ENCODE measurements at places on chromosomes 16 and 17.

- no peak for DNase-seq
Measured at GRCh38 chr16:3810198-3810664, 70.3 kb downstream of the CREBBP start.

DNA sequence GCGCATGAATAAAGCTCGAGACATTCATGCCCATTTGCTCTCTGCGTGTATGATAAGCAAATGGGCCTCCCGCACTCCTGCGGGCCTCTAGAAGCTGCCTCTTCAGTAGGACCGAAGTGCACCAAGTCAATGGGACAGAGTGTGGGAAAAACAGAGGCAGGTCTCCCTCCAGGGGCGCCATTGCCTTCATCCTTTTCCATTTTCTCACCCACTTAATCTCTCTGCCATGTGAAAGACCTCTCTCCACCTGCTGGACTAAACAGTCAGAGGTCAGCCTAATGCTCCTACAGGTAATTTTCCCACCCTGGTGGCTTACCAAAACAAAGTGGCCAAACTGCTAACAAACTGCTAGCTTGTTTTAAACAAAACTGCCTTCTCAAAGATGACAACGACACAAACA lies 210.9 kb downstream of the ZFHX3 start:
- no peak for DNase-seq

DNA sequence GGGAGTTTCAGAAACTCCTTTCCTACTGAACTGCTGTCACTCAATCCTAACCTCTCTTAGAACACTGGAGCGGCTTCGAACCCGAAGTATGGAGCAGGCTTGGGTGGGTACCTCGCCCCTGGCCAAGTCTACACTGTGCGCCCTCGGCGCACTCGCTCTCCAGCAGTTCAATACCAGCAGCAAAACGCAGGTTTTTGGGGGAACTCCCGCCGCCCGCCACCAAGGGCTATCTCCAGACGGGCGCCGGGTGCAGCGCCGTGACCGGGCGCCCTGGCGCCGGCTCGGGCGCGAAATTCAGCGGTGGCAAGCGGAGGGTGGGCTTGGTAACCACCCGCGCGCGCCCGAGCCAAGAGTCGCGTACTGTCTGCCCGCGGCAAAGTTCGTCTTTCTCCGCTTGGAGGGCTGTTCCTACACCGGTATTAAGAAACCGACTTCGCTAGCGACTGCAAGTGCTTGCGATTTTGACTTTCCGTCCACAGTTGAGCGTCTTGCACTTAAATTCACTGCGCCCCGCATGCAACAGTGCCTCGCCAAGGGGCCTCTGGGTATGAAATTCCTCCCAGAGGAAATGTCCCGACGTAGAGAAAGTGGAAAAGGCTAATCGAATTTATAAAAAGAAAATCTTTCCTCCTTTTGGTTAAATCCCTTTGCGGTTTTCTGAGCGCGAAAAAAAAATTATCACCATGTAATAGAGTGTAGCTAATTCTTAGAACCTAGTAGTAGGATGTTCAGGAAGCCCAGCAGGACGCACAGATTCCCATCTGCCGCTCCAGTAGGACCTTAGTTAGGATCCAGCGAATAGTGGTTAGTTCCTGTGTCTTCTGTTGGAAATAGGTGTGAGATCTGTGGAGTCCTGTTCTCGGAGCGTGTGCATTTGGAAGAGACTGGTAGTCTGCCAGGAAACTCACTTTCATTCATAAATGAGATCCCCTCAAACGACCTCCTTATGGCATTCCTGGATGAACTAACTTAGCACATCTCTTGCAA lies 5.0 kb upstream of the SALL1 start:
- DNase-seq = no peak

DNA sequence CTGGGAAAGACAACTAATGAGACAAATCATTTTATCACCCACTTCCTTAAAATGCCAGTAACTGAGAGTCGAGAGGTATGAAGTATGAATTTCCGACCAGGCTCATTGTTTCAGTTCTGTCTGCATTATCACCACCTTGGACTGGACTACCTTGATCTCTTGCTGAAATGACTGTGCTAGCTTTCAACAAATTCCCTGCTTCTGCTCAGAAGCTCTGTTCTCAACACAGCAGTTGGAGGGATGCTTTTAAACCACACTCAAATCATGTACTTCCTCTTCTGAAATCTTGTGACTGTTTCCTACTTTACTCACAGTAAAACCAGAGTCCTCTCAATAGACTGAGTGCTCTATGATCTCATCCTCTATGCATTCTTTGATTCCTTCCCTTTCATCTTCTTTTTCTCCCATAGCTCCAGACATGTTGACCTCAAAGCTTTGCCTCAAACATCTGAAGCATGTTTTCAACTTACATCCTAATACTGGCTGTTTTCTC lies 195.8 kb downstream of the KCNJ2 start:
- DNase-seq = no peak

DNA sequence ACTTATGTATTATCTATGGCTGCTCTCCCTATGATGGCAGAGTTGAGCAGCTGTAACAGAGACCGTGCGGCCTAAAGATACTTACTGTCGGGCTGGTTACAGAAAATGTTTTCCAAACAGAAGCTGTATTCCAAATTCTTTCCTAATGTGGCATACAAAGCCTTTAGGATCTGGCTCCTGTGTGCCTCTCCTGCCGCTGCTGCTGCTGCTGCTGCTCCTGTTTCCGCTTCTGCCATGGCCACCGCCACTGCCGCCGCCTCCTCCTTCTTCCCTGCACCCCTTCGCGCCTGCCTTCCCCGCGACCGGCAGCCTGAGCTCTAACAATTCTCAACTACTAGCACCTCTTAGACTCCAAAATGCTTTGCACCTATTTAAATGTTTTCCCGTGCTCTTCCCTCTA lies 263.9 kb upstream of the TBX2 start:
- no peak for DNase-seq

- DNase-seq = no peak
Measured at GRCh38 chr17:17876959-17877528, 40.3 kb upstream of the SREBF1 start.

- no peak for DNase-seq
Measured at GRCh38 chr16:66088681-66089080, 277.8 kb upstream of the CDH5 start.

DNA sequence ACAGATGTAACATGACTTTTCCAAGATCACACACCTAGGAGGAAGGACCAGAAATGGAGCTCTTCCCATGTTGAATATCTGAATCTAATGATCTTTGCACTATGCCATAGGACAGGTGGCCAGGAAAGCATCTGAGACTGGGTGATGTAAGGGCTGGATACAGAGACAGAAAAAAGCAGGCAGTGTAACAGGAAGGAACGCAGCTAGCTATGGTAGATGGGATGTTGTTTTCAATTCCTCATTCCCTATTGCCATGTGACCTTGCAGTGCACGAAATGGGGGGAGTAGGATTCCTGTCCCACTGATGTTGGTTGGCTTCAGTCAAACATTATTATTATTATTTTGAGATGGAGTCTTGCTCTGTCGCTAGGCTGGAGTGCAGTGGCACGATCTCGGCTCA lies 3.7 kb upstream of the NPIPB15 start:
- DNase-seq = no peak

- DNase-seq = no peak
Measured at GRCh38 chr16:78638371-78638770, 538.9 kb downstream of the WWOX start.

DNA sequence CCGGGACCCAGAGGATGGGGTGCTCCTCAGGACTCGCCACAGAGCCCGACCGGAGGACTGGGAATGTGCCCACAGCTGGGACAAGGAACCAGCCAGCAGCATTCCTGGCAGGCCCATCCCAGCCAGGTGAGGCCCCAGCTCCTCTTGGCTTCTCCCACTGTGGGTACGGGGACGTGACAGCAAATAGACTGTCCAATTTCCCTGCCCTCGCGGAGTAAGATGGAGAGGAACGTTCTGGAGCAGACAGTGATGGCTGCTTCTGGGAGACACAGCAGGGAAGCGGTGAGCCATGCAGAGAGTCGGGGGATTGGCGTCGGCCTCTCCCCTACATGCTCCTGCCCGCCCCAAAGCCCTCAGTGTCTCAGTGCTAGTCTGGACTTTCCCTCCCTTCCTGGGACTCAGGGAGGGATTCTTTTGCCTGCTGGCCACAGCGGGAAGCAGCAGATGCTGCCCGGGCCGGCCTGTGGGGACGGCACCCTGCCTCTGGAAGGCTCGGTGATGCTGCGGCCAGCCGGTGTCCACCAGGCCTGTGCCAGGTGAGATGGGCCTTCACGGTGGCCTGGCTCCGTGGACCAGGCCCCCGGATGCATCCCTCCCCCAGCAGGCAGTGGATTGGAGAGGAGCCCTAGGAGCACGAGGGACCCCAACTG lies 89.1 kb downstream of the SEC14L1 start:
- no peak for DNase-seq

DNA sequence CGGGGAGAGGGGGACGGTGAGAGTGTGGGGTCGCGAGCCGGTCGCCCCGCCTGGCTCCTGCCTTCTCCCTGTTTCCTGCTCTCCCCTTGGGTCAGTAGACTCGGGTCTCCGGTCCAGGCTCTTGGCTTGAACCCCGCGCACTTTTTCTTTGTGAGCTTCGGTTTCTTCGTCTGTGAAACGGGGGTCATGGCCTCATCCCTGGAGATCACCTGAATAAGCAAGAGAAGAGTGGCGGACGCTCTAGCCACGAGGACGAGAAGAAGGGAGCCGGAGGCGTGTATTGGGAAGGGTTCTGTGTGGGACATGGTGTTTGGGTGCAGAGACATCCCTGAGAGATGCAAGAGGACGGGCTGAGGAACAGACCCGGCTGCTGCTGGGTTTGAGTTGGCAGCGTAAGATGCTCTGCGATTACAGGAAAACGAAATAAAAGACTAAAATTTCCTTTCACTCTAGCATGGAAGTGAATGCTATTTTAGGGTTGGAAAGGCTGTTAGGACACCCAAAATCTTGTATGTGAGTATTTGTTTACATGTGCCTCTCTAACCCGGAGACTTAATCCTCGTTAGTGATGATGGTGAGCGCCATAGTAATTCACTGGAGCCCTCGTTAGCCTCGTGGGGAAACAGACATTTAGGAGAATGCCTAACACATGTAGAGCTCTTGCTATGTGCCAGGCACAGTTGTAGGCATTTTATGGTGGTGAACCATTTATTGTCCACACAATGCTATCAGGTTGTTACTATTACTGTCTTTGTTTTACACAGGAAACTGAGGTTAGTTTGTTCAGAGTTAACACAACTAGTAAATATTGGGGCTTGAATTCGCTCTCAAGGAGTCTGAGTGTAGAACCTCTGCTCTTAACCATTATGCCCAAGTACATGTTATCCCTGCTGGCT lies 646 bp downstream of the KIF22 start:
- DNase-seq = no peak

DNA sequence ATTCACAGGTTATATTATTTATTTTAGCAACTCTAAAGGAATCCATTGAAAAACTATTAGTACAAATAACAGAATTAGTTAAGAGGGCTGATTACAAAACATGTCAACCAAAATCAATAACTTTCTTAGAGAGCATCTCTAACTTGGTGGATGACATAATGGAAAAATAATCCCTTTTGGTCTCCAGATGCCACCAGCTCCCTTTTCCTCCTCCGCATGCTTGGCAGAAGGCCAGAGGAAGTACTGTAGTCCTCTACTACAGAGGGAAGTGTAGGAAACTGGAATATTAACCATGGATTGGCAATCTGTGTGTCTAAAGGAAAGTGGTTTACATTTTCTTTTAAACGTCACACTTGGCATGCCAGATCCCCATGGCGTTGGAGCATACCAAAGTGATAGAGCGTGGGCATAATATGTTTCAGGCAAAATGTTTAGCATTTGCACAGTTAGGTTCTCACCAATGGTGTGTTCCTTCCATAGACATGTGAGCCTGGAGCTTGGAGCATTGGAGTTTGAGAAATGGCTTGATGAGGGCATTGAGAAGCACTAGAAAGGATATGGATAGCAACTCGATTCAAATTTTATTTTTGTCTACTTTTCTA lies 106.3 kb downstream of the PRKCB start:
- no peak for DNase-seq

- no peak for DNase-seq
Measured at GRCh38 chr17:45791041-45791582, 7.0 kb downstream of the CRHR1 start.

- DNase-seq = no peak
Measured at GRCh38 chr17:34993031-34993430, 12.7 kb downstream of the LIG3 start.

DNA sequence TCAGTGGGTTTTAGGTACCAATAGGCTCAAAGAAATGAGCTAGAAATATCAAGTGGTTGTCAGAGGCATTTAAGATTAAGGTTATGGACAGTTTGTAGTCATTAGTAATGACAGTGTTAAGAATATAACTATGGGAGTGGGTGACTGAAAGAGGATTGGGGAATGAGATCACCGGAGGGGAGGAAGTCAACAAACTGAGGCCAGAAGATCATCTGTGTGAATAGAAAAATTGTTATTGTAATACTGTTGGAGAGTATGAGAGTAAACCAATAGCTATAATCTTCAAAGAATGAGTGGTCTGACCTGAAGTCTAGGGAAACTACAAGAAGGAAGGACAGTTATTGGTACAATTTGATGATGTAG lies 197.1 kb downstream of the TANC2 start:
- no peak for DNase-seq

GRCh38 chr17:4599505-4600281 lies 15.4 kb downstream of the SMTNL2 start:
- DNase-seq = no peak

- no peak for DNase-seq
Measured at GRCh38 chr17:72053449-72053848, 67.4 kb upstream of the SOX9 start.

DNA sequence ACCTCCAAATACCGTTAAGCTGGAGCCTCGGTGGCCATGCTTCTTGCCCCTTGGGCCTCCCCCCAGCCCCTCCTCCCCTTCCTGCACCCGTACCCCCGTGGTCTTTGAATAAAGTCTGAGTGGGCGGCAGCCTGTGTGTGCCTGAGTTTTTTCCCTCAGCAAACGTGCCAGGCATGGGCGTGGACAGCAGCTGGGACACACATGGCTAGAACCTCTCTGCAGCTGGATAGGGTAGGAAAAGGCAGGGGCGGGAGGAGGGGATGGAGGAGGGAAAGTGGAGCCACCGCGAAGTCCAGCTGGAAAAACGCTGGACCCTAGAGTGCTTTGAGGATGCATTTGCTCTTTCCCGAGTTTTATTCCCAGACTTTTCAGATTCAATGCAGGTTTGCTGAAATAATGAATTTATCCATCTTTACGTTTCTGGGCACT lies 928 bp downstream of the HBA1 start:
- no peak for DNase-seq

DNA sequence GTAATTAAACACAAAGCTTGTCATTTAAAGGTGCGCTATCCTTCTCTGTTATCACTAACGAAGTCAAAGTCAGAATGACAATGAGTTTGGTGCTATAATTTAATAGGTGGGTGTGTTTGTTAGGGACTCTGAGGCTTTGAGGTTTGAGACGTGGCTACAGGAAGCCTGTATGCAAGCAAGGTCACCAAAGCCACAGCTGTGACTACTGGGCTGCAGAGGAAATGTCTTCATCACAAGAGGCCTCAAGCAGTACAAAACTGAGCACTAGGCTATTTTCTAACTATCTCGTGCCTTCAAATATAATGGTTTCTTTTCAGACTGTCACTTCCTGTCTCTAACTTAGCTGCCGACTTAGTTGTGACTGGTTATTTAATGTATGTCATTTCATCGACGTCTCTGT lies 141.2 kb downstream of the AATF start:
- no peak for DNase-seq

All from effector CD8-positive, alpha-beta T cell (primary cell).